ENCODE measurements at places on chromosomes 1 and 21.

GRCh38 chr21:42199868-42200463 lies 19.0 kb upstream of the ABCG1 start:
- no peak for DNase-seq

- no peak for DNase-seq
Observed at GRCh38 chr1:174160109-174160473, 771 bp downstream of the RABGAP1L start.

DNA sequence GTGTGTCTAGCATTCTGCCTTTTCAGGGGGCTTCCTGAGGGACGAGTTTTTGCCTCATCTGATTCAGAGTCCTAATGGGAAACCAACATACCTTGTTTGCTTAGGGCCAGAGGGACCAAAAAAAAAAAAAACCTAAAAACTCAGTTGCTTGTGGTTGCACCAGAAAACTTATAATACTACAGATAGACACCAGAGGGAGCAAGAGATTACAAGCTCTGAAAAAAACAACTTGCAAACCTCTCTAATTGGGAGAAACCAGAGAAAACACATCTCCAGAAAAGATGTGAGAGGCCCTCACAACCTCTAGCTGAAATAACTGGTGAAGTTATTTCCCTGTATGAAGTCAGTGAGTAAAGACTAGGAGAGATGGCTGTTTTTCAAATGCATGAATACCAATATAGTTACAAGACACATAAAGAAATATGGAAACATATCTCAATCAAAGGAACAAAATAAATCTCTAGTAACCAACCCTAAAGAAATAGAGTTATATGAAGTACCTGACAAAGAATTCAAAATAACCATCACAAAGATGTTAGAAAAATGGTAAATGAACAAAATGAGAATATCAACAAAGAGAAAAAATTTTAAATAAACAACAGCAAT lies 233.7 kb upstream of the NFIA start:
- peak; percentile 6 for DNase-seq

GRCh38 chr1:171784784-171785183 lies 3.3 kb downstream of the METTL13 start:
- DNase-seq: no peak

DNA sequence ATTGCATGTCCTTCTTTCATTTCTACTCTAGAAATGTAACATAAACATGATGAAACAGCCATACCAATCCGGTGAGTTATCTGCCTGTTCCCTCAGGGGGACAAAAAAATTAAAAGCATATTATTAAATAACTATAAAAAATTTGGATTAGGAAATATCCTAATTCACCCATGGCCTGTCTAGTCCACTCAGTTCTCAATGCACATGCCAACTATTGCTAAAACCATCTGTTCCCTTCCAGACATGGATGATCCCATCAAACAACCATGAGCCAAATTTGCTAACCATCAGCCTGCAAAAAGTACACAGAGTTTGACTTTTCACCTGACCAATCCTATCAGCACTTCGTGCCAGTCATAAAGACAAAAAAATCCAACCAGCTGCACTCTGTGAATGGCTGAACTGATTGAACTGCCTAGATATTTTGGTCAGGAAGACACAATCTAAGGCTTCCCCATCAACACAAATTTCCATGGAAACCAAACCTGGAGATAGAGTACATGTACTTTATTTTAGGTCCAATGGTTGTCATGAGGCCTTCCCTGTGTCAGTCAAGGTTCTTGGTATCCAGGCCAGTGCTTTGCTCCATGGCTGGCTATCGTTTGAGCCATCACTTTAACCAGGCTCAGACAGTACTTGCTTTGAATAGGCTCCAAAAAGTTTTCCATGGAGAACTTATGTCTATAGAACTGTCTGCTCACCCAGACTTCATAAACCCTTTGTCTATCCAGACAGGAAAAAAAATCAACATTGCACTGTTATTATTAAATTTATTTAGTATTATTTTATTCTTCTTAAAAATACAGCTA lies 570.8 kb downstream of the LTN1 start:
- DNase-seq: no peak

DNA sequence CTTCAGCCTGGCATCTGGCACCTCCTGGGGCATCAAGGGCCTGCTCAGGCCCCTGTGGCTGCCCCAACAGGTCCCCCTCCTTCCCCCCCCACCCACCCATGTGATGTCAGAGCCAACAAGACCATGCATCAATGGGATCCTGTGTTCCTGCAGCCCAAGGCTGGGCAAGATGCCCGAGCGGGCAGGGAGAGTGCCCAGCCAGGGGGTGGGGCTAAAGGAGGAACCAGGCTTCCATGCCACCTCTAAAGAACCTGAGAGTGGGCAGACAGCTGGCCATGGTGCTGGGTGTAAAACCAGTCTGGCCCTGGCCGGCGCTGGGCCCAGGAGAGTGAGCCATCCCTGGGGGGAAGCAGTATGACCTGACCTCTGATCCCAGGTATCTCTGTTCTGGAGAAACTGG lies 7.6 kb downstream of the COL16A1 start:
- DNase-seq: no peak

DNA sequence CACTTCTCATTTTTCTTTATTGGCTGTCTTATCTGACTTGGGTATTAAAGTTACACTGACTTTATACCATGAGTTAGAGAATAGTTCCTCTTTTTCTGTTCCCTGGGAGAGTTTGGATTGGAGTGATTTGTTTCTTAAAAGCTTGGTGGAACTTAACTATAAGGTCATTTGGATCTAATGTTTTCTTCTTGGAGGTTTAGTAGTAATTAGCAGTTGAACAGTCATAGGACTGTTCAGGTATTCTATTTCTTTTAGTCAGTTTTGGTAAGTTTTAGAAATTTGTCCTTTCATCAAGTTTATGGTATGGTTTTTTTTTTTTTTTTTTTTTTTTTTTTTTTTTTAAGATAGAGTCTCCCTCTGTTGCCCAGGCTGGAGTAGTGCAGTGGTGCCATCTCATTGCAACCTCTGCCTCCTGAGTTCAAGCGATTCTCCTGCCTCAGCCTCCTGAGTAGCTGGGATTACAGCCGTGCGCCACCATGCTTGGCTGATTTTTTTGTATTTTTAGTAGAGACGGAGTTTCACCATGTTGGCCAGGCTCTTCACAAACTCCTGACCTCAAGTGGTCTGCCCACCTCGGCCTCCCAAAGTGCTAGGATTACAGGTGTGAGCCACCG lies 6.3 kb downstream of the TTC3 start:
- no peak for DNase-seq

DNA sequence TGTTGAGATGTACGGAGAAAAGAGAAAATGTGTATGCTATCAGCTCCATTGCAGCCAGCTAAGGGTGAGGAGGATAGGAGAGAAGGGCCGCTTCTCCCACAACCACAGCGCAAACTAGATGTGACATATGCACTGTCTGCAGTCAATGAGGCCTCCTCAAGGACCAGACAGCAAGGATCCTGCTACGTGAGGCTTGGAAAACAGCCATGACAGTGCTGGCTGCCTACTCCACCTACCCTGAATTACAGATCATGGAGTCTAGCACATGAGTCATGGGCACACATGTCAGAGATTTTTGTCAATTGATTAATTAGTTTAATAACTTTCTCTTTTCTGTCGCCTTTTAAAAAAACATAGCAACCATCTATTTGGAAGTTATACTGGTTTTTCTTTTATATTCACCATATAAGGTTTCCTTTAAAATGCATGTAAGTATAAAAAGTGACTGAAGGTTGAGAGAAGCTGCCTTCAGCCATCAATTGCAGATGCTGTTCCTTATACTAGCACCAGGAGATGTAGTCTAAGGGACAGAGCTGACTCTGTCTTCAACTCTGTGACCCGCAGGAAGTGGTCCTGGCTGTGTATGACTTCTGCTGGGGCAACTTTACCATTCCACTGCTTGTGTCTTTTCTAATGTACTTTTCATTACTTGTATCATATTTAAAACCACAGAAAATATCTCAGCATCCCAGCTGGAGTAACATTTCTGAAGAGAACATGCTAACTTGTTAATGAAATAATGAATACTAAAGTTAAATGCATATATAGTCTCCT lies 3.1 kb downstream of the VPS26C start:
- DNase-seq: no peak

DNA sequence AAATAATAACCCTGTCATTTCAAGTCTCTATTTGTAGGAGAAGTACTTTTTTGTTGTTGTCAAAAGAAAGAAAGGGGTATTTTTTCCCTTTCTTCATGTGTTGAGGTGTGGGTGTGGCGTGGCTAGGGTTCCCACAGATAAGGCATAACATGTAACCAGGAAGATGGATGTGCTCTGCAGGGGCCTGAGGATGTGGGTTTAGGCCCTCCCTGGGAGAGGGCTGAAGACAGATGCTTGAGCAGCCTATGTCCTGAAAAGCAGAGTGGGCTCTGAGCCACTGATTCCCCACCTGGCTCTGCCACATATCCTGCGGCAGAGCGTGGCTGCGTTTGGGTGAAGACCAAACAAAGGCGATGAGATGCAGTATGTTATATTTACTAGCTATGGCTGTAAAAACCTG lies 13.9 kb upstream of the ADAR start:
- no peak for DNase-seq

GRCh38 chr1:222443566-222443965 lies 104.3 kb downstream of the HHIPL2 start:
- DNase-seq: no peak

- peak; percentile 6 for DNase-seq
Observed at GRCh38 chr1:103256490-103256889, 148.2 kb upstream of the COL11A1 start.

DNA sequence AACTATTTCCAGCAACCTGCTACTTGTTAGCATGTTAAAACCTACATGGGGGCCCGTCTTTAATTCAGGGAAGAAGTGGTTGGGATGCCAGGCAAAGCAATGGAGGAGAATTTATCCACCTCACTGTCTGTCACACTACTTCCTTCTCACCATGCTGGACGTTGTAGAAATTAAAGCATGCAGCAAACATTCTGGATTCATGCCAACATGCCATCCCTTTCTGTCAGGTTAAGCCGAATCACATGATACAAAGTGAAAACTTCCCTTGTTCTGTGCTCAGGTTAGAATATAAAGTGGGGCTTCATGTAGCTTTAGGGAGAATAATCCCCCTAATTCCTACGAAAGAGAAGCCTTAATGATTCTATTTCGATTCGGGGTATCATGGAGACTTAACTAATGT lies 95.5 kb downstream of the ERG start:
- no peak for DNase-seq

DNA sequence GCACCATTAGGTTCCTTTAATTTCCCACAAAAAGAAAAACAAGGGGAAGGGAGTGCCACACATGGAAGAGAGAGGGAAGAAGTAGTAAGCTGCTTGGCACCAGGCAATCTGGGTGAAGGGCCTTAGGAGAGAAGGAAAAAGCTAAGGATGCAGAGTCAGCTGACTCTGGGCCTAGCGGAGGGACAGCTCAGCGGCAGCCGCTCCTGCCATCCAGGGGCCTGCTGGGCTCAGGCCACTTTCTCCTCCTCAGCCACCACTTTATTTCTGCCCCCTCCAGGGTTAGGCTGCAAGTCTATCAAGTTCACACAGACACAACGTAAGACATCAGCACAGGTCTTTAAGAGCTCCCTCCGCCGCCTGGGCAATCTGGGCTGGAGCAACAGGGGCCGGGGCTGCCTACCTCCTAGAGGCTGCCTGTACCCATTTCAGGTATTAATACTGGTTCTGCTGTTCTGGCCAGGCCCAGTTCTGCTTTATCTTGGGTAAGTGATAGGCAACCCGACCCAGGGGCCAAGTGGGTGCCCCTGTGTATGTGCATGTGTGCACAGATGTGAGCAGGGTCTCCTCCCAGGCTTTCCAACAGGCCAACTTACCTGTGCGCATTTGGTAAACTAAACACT lies 53.6 kb downstream of the SLC45A1 start:
- DNase-seq: no peak

DNA sequence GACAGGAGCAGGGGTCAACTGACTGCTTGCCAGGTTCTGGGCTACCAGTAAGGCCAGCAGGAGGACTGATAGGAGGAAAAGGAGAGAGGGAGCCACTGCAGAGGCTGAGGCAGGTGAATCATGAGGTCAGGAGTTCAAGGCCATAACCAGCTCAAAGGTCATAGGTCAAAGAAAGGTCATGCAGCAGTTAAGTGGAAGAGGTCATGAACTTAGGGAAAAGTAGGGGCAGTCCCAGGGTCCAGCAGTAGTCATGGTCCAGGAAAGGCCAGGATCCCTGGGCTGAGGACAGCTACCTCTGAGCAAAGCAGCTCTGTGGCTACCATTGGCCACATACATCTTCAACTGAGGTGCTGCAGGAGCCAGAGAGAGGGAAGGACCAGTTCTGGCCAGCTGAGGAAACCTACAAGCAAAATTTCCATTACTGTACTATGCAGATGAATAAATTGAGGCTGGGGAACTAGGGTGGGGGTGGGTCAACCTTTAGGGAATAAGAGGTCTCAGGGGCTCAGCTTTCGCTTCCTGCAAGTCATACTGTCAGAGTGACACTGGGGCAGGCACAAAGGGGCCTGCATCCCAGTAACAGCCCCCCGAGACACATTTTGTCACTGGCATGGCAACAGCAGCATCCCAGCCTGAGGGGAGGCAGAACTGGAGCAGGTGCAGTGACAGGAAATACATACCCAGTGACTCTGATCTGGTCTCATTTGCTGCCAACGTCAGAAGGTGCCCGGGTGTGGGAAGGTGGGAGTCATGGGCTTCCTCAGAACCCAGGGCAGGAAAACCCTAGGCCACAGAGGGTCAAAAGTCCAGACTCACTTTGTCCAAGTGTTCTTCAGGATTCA lies 5.2 kb upstream of the INPP5B start:
- DNase-seq: no peak

Measured in umbilical cord (tissue), 2 donors.